Placental pericyte (primary cell): ENCODE measurements at places on chromosomes 3 and 15. TPM values are rescaled to one million over a fixed set of nuclear protein-coding genes. Genes with fewer than 3 reads are reported as not detected.

HTR3E gene
- not detected in 2 replicates for total RNA-seq

RETNLB gene
- total RNA-seq: not detected in 2 replicates

GOLGA6B gene
- total RNA-seq: not detected in 2 replicates

MCTP2 gene
- total RNA-seq: 35.4 and 53.6 TPM in 2 replicates

SLC51B gene
- total RNA-seq: not detected in 2 replicates

CTXN2 gene
- not detected in 2 replicates for total RNA-seq

LPCAT4 gene
- 5.7 and 19.0 TPM in 2 replicates for total RNA-seq

SKOR1 gene
- 0.22 and 0.29 TPM in 2 replicates for total RNA-seq

SEC62 gene
- 37.2 and 51.4 TPM in 2 replicates for total RNA-seq

RHOV gene
- total RNA-seq: not detected in 2 replicates

BOC gene
- 3.1 and 4.9 TPM in 2 replicates for total RNA-seq

ANKUB1 gene
- not detected in 2 replicates for total RNA-seq

GAP43 gene
- total RNA-seq: 0.43 TPM in 1 of 2 replicates, not detected in the other

BHLHE40 gene
- 89.9 and 119 TPM in 2 replicates for total RNA-seq

CFAP92 gene
- total RNA-seq: 0.14 TPM in 1 of 2 replicates, not detected in the other

PLSCR4 gene
- 8.4 and 23.4 TPM in 2 replicates for total RNA-seq

PCSK6 gene
- 1.1 and 41.6 TPM in 2 replicates for total RNA-seq

FAM174B gene
- 0.57 and 1.3 TPM in 2 replicates for total RNA-seq

KLHL40 gene
- not detected in 2 replicates for total RNA-seq

PLXNA1 gene
- total RNA-seq: 98.0 and 111 TPM in 2 replicates

GPR149 gene
- total RNA-seq: not detected in 2 replicates

EPHB3 gene
- total RNA-seq: 1.1 and 2.6 TPM in 2 replicates

FSIP1 gene
- 0.88 and 1.4 TPM in 2 replicates for total RNA-seq

CLDN18 gene
- not detected in 2 replicates for total RNA-seq

GRIP2 gene
- 0.44 and 2.7 TPM in 2 replicates for total RNA-seq

ECE2 gene
- not detected in 2 replicates for total RNA-seq

MYD88 gene
- total RNA-seq: 9.8 and 19.5 TPM in 2 replicates

GOLGA8R gene
- total RNA-seq: 0.66 and 0.86 TPM in 2 replicates

FGF7 gene
- 60.8 and 405 TPM in 2 replicates for total RNA-seq
